ENCODE measurements at places on chromosomes 7 and 10.

- DNase-seq: no peak
These were observed 32.7 kb upstream of the TARP start for GRCh38 chr7:38306171-38306570.

- peak; percentile 14 for DNase-seq
These were observed 220.3 kb downstream of the PHTF2 start for GRCh38 chr7:78018641-78019446.

DNA sequence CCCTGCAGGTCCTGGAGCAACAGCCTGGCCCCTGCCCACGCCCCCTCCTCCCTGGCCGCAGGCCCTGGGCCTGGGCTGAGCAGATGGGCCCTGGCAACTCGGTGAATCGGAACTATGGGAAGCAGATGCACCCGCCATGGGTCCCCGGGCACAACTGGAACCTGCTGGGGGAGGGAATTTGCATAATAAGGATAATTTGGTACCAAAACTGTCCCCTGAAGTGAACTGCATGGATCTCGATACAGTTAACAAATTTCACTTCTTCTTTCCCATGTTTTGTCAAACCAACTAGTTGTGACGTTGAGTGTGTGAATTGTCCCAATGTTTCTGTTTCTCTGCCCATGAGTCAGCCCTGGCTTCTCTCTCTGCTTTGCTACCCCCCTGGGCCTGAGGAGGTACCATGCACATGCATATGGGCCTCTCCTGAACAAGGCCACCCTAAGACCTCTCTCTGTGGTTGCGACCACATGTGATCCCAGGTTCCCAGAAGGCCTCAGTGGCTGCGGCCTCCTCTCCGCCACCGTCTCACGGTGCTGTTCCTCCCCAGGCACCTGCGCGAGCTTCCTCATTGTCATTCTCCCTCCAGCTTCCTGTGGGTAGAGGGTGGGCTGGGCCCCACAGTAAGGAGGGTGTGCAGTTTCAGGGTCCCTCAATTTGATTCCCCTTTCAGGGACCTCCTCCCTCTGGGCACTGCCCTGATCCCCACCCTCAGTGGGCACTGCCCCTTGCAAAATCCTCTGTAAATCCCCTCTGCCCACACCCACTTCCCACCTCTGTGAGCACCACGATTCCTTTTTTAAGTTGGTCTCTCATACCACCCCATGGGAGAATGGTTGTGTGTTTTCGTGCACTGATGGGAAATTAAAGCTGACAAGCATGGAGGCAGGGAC, 40.0 kb downstream of the FIGNL1 start:
- DNase-seq: no peak

GRCh38 chr10:72275351-72276012, 1.8 kb downstream of the DDIT4 start:
- DNase-seq: no peak

GRCh38 chr7:28036696-28037095, 143.9 kb downstream of the JAZF1 start:
- DNase-seq: no peak

- no peak for DNase-seq
These were observed 46.2 kb downstream of the COL13A1 start for GRCh38 chr10:69847883-69848282.

DNA sequence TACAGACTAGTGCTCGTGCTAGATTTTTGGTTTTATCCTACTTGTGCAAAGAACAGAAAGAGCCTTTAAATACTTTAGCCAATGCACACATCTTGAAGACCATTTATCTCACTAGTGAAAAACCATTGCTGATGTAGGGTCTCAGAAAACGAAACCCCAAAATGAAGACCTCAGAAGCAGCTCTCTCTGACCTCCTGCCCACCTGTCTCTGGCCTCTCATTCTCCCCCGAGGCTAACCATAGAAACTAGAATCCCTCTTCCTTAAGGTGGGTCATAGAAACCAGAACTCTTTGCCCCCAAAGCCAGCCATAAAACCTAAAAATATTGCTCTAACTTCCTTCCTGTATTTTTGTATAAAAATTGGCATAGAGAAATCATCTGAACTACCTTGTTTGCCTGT, 112.2 kb downstream of the KIF20B start:
- no peak for DNase-seq

DNA sequence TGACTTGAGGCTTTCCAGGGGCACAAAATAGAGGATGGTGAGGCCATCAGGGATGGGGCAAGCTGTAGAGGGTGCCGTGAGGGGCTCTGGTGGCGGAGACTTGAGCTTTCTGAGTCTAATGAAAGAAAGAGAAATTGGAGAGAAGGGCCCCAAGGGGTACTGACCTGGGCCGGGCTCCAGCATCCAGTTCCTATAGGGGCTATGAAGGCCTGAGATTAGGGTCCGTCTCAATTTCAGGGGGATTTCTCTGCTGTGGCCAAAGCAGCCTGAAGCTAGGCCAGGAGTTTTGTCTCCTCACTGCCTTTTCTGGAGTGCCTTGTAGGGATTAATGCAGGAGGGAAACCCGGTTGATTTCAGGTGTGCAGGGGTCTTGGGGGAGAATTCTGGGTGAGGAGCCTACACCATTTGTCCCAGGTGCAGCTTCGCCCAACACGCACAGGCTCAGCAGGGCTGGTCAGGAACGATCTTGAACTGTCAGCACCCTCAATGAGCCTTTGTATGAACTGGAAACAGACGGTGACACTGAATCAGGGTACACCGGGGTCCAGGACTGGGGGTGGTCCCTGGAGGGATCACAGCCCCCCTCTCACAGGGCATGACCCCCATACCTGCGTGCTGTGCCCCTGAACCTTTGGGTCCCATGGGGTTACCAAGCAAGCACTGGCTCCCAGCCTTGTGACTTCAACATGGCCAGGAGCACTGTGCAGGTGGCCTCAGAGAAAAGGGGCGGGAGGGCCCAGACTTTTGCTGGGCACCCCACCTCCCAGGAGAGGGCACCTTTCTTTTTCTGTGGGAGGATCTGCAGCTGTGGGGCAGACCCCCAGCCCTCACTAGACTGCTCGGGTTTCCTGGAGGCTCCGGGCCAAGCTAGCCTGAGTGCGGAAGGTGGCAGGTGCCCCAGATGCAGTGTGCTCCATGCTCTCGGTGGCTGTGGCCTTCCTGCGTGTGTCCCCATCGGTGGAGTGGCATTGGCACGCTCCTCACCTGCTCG, 122.9 kb upstream of the RET start:
- no peak for DNase-seq

- no peak for DNase-seq
These were observed 127.7 kb downstream of the TEX36 start for GRCh38 chr10:125555267-125555666.
